ENCODE measurements at places on chromosomes 6 and 20. TPM values are rescaled to one million over a fixed set of nuclear protein-coding genes. Genes with fewer than 3 reads are reported as not detected.

DNA sequence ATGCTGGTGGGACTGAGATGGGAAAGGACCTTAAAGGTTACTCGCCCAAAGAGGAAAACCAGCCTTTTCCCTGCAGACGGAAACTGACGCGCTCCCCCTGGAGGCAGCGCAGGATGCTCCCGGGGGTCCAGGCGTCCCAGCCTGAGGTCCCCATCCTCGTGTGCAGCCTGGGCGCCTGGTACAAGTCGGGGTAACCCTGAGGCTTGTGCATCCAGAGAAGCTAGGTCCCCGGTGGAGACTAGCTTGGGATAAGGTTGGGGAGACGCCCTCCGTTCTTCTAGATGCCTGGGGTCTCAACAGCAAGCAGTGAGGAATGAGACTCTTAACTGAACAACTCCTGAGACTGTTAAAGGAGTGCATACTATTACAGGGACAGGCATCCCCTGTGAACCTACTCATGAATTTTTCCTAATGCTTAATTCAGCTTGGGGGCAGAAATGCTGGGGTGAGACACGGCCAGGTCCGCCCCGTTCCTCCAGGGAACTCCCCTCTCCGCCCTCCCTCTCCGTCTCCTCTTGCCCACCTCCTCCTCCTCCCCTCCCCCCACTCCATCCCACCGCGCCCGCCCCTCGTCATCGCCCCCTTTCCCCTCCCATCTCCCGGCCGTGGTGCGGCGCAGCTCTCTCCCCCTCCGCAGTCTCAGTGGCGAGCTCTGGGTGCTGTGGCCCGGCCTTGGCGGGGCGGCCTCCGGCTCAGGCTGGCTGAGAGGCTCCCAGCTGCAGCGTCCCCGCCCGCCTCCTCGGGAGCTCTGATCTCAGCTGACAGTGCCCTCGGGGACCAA, at the start of gene PRSS35:
Gene PRSS35 (plus strand): TSS at position 634 of the 781 bp plus-strand sequence. CDS start 10,908 bp downstream, outside the sequence.
- no peak for DNase-seq

DNA sequence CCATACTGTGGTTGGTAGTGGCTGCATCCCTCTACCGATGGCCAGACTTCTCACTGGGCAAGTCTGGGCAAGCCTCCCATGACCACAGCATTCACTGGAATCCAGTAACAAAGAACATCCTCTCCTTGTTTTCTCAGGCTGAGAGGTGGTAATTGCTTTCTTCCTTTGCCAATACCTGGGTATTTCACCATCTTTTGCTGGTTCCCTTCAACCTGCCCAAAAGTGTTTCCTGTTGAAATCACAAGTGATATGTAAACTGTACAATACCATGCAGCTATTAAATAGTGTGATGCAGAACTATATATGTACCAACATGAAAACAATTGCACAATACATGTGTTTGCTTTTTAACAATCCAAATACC, at the start of gene PTCHD4:
Gene PTCHD4 (minus strand): TSS at position 55 of the 364 bp plus-strand sequence. CDS start 42,240 bp downstream, outside the sequence.
- peak; percentile 43 for DNase-seq

DNA sequence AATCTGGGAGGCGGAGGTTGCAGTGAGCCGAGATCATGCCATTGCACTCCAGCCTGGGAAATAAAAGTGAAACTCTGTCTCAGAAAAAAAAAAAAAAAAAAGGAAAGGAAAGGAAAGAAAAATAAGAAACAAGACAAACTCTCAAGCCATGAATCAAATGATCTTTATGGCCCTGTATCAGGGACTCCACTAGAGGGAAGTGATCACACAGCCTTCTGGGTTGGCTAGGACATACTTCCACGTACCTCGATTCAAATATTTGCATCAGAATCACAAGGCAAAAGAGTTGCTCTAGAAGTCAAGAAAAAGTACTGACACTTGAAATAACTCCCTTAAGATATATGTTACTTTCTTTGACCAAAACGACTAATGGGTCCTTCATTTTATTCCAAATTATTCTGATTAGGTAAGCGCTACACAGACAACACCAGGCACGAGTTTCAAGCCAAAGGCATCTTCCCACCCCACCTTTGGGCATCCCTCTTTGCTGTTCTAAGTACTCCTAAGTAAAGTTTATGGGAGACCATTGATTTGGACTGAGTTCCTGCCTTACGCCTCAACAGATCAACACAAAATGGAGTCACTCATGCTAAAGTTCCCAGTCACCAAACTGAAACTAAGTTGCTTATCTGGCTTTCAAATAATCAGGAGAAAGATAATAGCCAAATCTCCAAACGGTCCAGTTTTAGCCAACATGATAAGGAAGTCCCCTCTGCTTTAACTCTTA, 77.5 kb upstream of the NT5E start:
- no peak for DNase-seq

- DNase-seq, result peak; percentile 39
Observed at GRCh38 chr6:159760602-159761057, 1.2 kb upstream of the ACAT2 start.

DNA sequence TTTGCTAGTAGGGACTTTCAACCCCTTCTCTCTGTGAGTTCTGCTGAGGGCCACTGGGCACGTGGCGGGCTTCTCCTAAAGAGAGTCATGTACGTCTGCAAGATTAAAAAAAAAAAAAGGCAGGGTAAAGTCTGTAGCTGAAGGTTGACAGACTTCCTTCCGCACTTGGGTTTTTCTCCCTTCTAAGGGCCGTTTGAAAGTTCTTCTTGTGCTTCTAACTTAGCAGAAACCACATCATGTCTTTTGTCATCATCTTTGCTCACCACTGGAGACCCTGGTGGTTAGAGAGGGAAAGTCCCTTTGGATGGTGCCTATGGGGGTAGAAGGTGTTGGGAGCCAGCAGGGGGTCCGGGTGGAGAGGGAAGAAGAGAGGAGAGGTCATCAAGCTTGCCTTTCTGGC, 31.4 kb downstream of the PRDM1 start:
- DNase-seq, result no peak

- DNase-seq, result no peak
Observed at GRCh38 chr20:62374331-62375152, 7.4 kb upstream of the LAMA5 start.

DNA sequence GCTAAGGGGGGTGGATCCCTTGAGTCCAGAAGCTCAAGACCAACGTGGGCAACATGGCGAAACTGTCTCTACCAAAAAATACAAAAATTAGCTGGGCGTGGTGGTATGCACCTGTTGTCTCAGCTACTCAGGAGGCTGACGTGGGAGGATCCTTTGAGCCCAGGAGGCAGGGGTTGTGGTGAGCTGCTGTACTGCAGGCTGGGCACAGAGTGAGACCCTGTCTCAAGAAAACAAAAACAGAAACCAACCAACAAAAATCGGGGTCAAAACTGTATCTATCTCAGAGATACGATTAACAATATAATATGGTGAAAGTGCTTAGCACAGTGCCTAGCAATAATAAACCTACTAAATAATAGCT, 20.7 kb upstream of the BCAS1 start:
- DNase-seq, result no peak

DNA sequence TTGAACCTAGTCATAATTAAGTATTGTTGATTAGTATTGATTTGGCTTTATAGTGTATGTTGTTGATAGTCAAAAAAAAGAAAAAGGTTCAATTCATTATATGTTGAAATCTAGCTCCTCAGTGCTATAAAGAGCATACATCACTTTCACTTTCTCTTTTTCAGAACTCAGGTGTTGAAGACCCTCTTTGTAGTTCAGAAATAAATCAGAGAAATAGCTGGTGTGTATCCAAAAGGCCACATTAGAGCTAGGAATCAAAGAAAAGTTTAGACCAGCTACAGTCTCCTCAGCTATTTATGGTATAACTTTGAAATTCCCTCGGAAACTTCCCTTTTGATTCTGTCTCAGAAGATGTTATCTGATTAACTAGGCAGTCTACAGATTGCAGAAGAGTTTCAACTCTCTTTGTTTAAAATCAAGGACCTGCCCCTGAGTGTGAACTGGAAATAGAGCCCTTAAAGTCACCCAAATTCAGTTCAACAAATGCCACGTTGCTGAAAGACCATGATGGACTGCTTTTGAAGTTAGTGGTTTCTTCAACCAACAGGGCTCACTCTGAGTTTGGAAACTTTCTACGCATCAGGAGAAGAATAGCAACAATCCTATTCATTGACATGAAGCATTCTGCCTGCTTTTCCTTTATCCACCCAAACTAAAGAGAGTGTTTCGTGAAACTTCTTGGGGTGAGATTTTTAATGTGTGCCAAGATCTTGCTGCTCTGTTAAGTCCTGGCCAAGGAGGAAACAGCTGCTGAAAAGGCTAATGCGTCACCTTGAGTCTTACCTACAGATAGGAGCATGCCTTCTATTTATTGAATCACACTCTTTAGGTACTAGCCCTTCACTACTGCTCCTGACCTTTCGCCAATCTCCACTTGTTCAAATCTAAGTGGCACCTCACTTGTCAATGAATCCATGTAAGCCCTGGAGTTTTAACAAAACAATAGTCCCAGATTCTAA, 111.7 kb downstream of the TNFRSF21 start:
- no peak for DNase-seq

- DNase-seq, result no peak
Observed at GRCh38 chr6:50707652-50708300, 5.5 kb upstream of the TFAP2D start.

DNA sequence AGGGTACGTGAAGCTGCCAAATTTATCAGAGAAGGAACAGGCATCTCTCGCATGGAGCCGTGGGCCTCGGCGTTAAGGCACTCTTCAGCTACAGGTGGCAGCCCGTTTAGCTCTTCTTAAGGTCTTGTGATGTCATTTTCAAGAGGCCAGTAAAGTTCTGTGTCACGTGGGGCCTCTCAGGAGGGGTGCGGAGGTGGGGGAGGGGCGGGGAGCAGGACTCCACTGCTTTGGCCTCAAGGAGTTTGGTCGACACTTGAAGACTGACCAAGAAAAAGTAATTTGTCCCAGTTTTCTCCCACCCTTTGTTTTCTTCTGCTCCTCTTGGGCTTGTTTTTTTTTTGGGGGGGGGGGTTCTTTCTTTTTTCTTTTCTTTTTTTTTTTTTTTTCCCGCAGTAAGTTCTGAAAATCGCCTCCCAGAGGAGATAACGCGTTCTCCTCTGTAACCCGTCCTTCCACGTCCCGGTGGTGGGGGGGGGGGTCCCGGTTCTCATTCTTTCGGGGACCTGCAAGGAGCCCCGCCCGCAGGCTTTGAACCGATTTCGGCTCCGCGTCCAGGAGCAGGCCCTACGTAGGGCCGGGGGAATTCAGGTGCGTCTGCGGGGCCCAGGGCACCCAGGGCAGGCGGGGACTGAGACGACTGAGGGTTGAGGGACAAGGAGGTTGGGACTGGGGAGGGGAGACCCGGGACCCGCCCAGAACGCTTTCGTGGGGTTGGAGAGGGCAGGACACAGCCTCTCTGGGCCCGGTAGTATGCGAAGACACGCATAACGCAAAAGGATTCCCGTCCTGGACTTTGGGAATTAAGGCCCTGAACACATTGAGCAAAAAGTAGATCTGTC, 26.0 kb downstream of the GPX6 start:
- DNase-seq, result no peak

DNA sequence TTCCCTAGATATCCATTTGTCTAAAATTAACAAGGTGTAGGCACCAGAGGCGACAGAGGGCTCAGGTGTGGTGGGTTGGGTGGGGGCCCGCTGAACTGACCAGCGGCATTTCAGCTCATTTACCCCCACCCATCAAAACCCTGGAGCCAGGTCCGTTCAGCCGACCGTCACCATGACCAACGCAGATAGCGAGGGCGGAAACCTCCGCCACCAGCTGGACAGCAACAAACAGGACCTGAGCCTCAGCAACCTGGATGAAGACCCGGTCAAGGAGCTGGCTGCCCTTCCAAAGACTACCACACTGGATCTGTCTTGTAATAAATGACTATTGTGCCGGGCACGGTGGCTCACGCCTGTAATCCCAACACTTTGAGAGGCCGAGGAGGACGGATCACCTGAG, 120.8 kb upstream of the LGSN start:
- no peak for DNase-seq

- peak; percentile 89 for DNase-seq
Observed at GRCh38 chr20:52493171-52493721, 301.7 kb upstream of the ZFP64 start.

GRCh38 chr6:156909212-156910010, 132.2 kb downstream of the ARID1B start:
- DNase-seq, result no peak

- DNase-seq, result no peak
Observed at GRCh38 chr6:75155631-75156030, 50.2 kb downstream of the COL12A1 start.

GRCh38 chr6:42047790-42048405, 2.4 kb upstream of the TAF8 start:
- no peak for DNase-seq

- DNase-seq, result no peak
Observed at GRCh38 chr20:63285636-63286615, 7.1 kb upstream of the COL20A1 start.

GRCh38 chr6:143596866-143597265, 80.9 kb upstream of the PHACTR2 start:
- no peak for DNase-seq

BPIFB2 gene
- not detected for total RNA-seq

RNF39 gene
- not detected for total RNA-seq

FAM83B gene
- total RNA-seq, result 0.04 TPM

REM1 gene
- total RNA-seq, result 0.32 TPM

GUCA1A gene
- not detected for total RNA-seq

All from pulmonary artery endothelial cell (primary cell).